ENCODE measurements at places on chromosomes 6 and 20. TPM values are rescaled to one million over a fixed set of nuclear protein-coding genes. Genes with fewer than 3 reads are reported as not detected.

The ATAT1 gene
- total RNA-seq: 13.3 TPM

The PCMTD2 gene
- 45.2 TPM for total RNA-seq

DNA sequence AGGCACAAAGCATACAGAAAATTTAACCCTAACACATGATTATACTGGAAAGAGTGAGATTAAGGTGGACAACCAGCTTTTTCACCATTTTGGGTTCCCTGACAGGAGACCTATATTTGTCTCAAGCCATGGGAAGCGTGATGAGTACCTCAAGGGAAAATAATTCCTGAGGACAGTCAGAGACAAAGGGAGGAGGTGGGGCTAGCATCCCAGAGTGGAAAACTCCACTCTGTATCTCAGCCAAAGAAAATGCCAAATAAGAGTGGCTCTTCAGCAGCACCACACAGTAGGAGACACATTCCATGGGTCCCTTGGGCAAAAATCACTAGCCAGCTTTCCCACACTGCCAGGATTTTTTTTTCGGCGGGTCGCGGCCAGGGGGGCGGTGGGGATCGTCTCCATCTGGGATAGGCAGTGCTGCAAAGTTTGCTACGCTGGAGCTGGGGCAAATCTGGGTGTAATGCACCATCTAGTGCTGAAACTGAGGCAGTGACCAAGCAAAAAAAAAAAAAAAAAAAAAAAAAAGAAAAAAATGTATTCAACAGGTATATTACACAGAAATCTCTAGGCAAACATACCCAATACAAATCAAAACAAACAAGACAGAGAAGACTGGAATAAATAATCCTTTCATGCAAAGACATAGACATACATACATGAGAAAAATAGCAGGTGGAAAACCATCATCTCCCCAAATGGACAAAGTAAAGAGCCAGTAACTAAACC is 77.3 kb upstream of the SLC35F1 start:
- DNase-seq: no peak

- no peak for DNase-seq
Observed at GRCh38 chr6:162290846-162291465, 436.6 kb downstream of the PRKN start.

GRCh38 chr6:28489366-28490204 is 26.0 kb downstream of the GPX6 start:
- DNase-seq: no peak

GRCh38 chr6:21949211-21949801 is 347.5 kb downstream of the PRL start:
- DNase-seq: no peak

Data from vagina (tissue), 2 donors.